A549 treated with RU486 at 1 μM for 4 hours (cell line): ENCODE measurements at places on chromosomes 1 and 21. TPM values are rescaled to one million over a fixed set of nuclear protein-coding genes. Genes with fewer than 3 reads are reported as not detected.

C1orf167 gene
- 0.05 TPM in 1 of 5 replicates, not detected in the others for total RNA-seq

DR1 gene
- total RNA-seq, result 25.8 to 38.7 TPM (median 35.1 TPM) in 5 replicates

ATP6V1G3 gene
- not detected in 5 replicates for total RNA-seq

LYPLA2 gene
- total RNA-seq, result 53.7 to 62.8 TPM (median 57.9 TPM) in 5 replicates

CD48 gene
- not detected in 5 replicates for total RNA-seq

LYSMD1 gene
- total RNA-seq, result 5.7 to 9.4 TPM (median 6.1 TPM) in 5 replicates

PRAMEF1 gene
- not detected in 5 replicates for total RNA-seq

C1orf210 gene
- total RNA-seq, result not detected in 5 replicates

GSTM4 gene
- total RNA-seq, result 8.5 to 10.0 TPM (median 9.6 TPM) in 5 replicates

FYB2 gene
- not detected in 5 replicates for total RNA-seq

VSIG8 gene
- 0.07 TPM in 1 of 5 replicates, not detected in the others for total RNA-seq

MORC3 gene
- 3.1 to 9.8 TPM (median 7.6 TPM) in 5 replicates for total RNA-seq

SH2D1B gene
- total RNA-seq, result 0.05 to 0.37 TPM (median 0.12 TPM) in 4 of 5 replicates, not detected in the other

ETV3L gene
- total RNA-seq, result not detected in 5 replicates

LCE1C gene
- total RNA-seq, result not detected in 5 replicates

COL8A2 gene
- 0.06 to 0.12 TPM (median 0.08 TPM) in 5 replicates for total RNA-seq

PEAR1 gene
- 7.5 to 10.1 TPM (median 8.6 TPM) in 5 replicates for total RNA-seq

KISS1 gene
- total RNA-seq, result 1.1 TPM in 1 of 5 replicates, not detected in the others

MRPS14 gene
- total RNA-seq, result 16.0 to 27.2 TPM (median 24.7 TPM) in 5 replicates

TACSTD2 gene
- total RNA-seq, result 0.14 TPM in 1 of 5 replicates, not detected in the others

BATF3 gene
- 18.4 to 34.7 TPM (median 32.8 TPM) in 5 replicates for total RNA-seq

OR2L5 gene
- total RNA-seq, result not detected in 5 replicates

C8B gene
- not detected in 5 replicates for total RNA-seq

TEDDM1 gene
- total RNA-seq, result not detected in 5 replicates

RPE65 gene
- total RNA-seq, result not detected in 5 replicates

KCNK2 gene
- total RNA-seq, result 0.05 to 0.33 TPM (median 0.09 TPM) in 4 of 5 replicates, not detected in the other

FABP3 gene
- not detected in 5 replicates for total RNA-seq

SIK1 gene
- total RNA-seq, result 3.0 to 22.2 TPM (median 19.6 TPM) in 5 replicates

CRYZ gene
- 51.6 to 67.7 TPM (median 62.1 TPM) in 5 replicates for total RNA-seq

UBL4B gene
- total RNA-seq, result not detected in 5 replicates

LYPD8 gene
- total RNA-seq, result 0.15 to 0.22 TPM (median 0.21 TPM) in 4 of 5 replicates, not detected in the other

KRTAP13-2 gene
- total RNA-seq, result not detected in 5 replicates

CCDC30 gene
- total RNA-seq, result 0.43 to 1.4 TPM (median 0.61 TPM) in 5 replicates

CD52 gene
- total RNA-seq, result not detected in 5 replicates

CFAP45 gene
- 0.49 to 1.1 TPM (median 0.66 TPM) in 5 replicates for total RNA-seq

TRIM17 gene
- total RNA-seq, result not detected in 5 replicates

PDC gene
- total RNA-seq, result not detected in 5 replicates

PAQR7 gene
- 2.5 to 3.7 TPM (median 3.0 TPM) in 5 replicates for total RNA-seq

DMRTA2 gene
- total RNA-seq, result 0.05 to 0.33 TPM (median 0.16 TPM) in 5 replicates

SYT14 gene
- total RNA-seq, result 0.03 to 0.10 TPM (median 0.10 TPM) in 3 of 5 replicates, not detected in the others

LCE1A gene
- total RNA-seq, result not detected in 5 replicates

RNPEP gene
- 85.2 to 91.6 TPM (median 88.6 TPM) in 5 replicates for total RNA-seq

RIT1 gene
- 23.9 to 30.3 TPM (median 25.2 TPM) in 5 replicates for total RNA-seq

NID1 gene
- 4.1 to 8.7 TPM (median 7.2 TPM) in 5 replicates for total RNA-seq

TFF3 gene
- total RNA-seq, result not detected in 5 replicates

C1orf116 gene
- 3.1 to 4.5 TPM (median 3.7 TPM) in 5 replicates for total RNA-seq

FCAMR gene
- total RNA-seq, result not detected in 5 replicates

RGS13 gene
- total RNA-seq, result not detected in 5 replicates

WNT4 gene
- total RNA-seq, result 0.18 to 0.67 TPM (median 0.42 TPM) in 5 replicates

BNIPL gene
- 0.06 to 0.20 TPM (median 0.13 TPM) in 4 of 5 replicates, not detected in the other for total RNA-seq

PGLYRP3 gene
- total RNA-seq, result not detected in 5 replicates

BLACAT1 gene
- 0.05 TPM in 1 of 5 replicates, not detected in the others for total RNA-seq

ACTA1 gene
- total RNA-seq, result 0.09 to 0.29 TPM (median 0.13 TPM) in 5 replicates

MYCL gene
- total RNA-seq, result 0.79 to 1.6 TPM (median 1.3 TPM) in 5 replicates
